ENCODE measurements at places on chromosomes 13 and 19.

GRCh38 chr13:72884101-72884500, 102.2 kb downstream of the PIBF1 start:
- no peak for DNase-seq

- no peak for DNase-seq
Measured at GRCh38 chr13:79354285-79354684, 51.8 kb downstream of the RBM26 start.

DNA sequence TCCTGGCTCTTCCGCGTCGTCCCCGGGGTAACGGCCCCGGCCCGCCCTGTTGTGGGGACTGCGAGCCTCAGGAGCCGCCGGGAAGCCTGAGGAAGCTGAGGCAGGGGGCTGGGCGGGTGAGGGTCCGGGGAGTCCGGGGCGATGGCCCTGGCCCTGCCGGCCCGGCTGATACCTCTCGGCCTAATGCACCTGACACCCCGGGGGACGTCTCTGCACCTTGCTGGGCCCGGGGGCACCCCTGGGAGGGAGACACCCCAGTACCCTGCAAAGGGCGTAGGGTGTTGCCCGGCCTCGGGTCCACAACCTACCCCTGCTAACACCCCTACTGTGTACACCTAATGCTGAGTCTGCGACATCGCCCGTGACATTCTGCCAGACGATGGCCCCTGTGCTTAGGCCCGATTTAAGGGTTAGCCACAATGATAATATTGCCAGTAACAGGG, 410 bp downstream of the PIN1 start:
- DNase-seq: no peak

DNA sequence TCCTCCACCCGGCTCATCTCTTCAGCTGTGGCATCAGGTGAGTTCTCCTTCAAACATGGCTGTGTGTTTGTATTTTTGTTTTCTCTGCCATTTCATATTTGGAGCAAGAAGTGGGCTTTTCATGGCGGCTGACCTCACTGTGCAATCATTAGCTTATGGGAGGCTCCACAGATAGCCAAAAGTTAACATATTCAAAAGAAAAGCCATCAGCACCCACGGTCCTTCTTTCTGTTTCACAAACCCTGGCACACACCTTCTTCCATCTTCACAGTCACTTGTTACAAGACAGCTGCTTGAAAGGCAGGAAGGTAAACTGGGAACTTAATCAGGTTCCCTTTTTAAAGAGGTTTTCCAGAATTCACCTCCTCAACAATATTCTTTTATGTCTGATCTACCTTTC, 69.3 kb upstream of the ATP12A start:
- no peak for DNase-seq

- DNase-seq: no peak
Measured at GRCh38 chr13:98105929-98106336, 37.0 kb upstream of the FARP1 start.

GRCh38 chr13:75864718-75865117, 228.6 kb downstream of the LMO7 start:
- peak; percentile 43 for DNase-seq

- DNase-seq: no peak
Measured at GRCh38 chr19:33392341-33393285, 19.1 kb downstream of the CEBPG start.

- no peak for DNase-seq
Measured at GRCh38 chr13:88472316-88472715, 801.1 kb downstream of the SLITRK5 start.

GRCh38 chr19:46387713-46388130, 25.6 kb downstream of the CCDC8 start:
- no peak for DNase-seq

GRCh38 chr19:13101590-13102415, 855 bp downstream of the LYL1 start:
- no peak for DNase-seq

- DNase-seq: no peak
Measured at GRCh38 chr13:50149932-50150331, 134.7 kb downstream of the KCNRG start.

- DNase-seq: no peak
Measured at GRCh38 chr19:6161271-6161850, 25.9 kb downstream of the ACSBG2 start.

DNA sequence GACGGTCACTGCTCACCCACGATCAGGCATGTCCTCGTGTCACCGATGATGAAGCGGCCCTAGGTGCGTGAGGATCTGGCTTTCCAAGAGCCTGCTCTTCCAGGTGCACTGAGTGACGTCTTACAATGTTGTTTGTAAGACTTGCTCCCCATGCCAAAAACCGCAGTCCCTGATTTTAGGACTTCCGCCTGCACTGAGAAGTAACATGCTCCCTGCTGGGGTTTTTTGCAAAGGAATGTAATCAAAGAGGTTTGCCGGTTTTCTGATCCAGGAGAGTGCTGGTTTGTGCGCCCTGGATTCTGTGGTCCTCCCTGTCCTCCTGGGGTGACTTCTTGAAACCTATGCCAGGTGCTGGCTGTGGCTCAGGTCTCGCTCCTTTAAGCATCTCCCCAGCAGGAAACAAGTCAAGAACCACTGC, 38.8 kb downstream of the MYO9B start:
- no peak for DNase-seq

GRCh38 chr19:49019242-49019932, 2.5 kb upstream of the LHB start:
- no peak for DNase-seq

GRCh38 chr19:46068345-46069258, 27.8 kb upstream of the IGFL4 start:
- DNase-seq: peak; percentile 77

DNA sequence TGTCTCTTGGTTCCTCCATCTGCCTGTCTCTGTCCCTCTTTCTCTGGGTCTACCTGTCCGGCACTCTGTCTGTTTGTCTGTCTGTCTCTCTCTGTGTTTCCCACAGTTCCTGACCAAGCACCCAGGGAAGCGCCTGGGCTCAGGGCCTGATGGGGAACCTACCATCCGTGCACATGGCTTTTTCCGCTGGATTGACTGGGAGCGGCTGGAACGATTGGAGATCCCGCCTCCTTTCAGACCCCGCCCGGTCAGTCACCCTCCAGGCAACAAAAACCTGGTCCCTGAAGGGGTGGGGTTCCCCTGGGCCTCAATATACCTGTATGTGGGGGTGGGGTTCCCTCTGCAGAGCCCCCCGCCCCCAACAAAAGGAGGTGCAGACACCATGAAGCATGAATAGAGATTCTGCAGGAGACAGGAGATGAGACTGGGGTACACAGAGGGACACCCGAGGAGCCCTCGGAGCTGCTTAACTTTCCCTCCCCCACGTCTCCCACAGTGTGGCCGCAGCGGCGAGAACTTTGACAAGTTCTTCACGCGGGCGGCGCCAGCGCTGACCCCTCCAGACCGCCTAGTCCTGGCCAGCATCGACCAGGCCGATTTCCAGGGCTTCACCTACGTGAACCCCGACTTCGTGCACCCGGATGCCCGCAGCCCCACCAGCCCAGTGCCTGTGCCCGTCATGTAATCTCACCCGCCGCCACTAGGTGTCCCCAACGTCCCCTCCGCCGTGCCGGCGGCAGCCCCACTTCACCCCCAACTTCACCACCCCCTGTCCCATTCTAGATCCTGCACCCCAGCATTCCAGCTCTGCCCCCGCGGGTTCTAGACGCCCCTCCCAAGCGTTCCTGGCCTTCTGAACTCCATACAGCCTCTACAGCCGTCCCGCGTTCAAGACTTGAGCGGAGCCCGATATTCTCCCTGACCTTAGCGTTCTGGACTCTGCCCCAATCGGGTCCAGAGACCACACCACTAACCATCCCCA, 2.6 kb upstream of the CACNG7 start:
- DNase-seq: no peak

GRCh38 chr19:40719414-40719894, 2.5 kb downstream of the ITPKC start:
- no peak for DNase-seq

DNA sequence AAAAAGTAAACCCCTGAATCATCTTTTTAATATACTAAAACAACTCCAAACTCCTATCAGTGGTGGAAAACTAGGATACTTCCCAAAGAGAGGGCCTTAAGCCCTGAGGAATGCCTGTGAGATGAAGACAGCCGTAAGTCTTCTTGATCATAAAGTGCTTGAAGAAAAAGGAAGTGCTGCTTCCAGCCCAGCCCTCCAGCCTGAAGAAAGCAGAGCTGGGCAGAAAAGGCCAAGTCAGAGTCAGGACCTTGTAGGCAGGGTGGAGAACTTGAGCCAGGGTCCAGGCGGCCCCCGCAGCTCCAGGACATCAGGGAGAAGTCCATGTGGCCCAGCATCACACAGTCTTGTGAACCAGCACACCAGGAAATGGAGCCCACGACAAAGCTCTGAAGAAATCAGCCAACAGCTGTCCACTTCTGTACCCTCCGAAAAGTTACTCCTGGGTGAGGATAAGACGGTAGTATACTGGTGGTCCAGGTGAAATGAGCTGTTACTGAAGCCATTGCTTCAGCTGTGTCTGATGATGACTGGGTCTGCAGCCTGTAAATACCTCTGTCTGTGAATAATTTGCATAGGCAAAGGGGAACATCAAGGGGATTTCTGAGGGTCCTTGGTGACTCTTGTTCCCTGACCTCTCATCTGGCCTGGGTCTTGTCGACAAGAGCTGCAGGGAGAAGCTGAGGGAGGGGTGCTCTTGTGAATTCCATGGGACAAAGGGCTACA, 18.7 kb upstream of the CRYL1 start:
- no peak for DNase-seq

- DNase-seq: no peak
Measured at GRCh38 chr13:48492096-48492440, 40.8 kb downstream of the RCBTB2 start.

DNA sequence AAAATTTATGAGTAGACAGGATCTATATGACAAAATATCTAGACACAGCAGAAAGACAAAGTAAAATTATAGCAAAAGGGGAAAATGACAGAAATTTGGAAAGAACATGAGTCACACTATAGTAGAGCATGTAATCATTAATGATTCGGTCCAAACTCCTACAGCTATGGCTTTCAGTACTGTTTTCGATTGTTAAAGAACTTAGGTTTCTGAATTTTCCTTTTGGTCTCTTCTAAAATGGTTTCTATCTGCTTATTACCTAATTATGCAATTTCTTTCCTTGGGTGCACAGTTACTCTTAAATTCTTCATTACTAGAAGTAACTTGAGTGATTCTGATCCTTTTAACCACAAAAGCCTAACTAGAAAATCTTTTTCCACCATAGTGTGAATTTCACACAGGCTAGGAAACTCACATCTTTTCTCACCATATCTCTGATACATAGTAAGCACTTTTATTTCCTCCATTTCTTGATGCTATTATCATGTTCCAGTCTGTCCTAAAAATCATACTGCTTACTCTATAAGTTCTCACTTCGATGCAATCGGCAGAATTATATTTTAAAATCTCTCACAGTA, 1101.4 kb downstream of the PCDH9 start:
- DNase-seq: no peak

GRCh38 chr19:53462861-53463260, 4.7 kb upstream of the ZNF813 start:
- DNase-seq: no peak

DNA sequence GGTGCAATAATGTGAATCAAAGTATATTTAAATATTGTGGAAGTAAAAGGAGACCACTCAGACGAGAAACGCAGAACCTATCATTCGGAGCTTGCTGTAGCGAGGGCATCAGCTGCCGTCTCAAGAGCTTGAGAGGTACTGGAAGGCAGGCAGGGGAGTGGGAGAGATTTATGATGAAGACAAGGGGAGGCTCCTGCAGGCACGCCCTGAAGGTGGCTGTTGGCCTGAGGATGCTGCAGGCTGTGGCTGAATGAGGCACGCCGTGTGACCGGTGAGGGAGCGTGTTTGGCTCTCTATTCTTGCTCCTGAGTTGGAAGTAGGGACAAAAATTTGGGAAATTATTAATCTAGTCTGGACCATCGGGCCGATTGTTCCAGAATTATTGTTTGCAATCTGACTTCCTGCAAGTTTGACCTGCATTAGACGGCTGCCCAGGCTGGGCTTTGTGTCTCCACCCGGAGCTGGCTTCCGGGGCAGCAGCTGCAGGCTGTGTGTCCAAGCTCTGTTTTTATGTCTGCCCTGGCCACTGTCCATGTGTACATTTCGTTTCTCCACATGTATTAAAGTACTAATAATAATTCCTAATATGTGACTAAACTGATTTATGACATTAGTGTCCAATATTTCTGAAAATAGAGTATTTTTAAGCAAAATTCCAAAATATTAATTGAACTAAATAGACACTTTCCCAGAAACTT, 91.1 kb upstream of the ANKRD10 start:
- DNase-seq: no peak

DNA sequence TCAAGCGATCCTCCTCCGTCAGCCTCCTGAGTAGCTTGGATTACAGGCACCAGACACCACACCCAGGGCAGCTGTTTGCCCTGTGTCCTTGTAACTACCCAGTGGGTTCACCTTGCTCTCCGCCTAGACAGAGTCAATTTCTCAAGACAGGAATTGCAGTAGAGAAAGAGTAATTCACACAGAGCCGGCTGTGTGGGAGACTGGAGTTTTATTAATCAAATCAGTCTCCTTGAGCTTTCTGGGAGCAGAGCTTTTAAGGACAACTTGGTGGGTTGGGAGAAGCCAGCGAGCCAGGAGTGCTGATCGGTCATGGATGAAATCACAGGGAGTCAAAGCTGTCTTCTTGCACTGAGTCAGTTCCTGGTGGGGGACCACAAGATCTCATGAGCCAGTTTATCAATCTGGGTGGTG, 20.6 kb upstream of the ADGRE1 start:
- no peak for DNase-seq

DNA sequence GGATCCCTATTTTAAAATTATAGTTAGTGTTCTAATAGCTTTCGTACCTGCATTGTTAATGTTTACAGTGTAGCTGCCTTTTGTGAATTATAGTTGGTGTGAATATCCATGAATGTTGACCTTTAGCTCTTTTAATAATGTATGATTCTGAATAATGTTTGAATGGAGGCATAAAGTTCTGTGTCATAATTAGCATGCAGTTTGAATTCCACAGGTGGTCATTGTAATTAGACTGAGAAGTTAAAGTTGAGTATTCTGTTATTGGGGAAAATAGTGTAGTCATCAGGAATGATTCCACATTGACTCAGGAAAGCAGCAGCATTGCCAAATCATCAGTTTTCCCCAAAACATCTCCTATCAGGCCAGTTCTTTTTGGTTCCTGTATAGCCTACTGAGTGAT, 12.1 kb downstream of the GPR18 start:
- DNase-seq: no peak
